ENCODE measurements at places on chromosomes 11 and 22.
A peak's percentile ranks its signal among the peaks of the same experiment; 100 is the strongest.

DNA sequence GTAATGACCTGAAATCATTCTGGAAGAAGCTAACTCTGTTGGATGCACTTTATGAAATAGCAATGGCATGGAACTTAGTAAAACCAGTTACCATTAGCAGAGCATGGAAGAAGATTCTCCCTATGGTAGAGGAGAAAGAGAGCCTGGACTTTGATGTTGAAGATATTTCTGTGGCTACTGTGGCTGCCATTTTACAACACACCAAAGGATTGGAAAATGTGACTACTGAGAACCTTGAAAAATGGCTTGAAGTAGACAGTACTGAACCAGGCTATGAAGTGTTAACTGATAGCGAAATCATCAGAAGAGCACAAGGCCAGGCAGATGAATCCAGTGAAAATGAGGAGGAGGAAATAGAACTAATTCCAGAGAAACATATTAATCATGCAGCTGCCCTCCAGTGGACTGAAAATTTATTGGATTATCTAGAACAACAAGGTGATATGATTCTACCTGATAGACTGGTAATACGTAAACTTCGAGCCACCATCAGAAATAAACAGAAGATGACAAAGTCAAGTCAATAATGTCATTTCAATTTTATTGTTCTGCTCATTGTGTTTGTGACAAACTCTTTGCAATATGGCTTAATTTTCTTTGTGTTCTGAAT is 2.0 kb downstream of the JRKL start:
- no peak for DNase-seq

GRCh38 chr22:17748555-17749353 is 25.5 kb downstream of the BID start:
- DNase-seq: no peak

DNA sequence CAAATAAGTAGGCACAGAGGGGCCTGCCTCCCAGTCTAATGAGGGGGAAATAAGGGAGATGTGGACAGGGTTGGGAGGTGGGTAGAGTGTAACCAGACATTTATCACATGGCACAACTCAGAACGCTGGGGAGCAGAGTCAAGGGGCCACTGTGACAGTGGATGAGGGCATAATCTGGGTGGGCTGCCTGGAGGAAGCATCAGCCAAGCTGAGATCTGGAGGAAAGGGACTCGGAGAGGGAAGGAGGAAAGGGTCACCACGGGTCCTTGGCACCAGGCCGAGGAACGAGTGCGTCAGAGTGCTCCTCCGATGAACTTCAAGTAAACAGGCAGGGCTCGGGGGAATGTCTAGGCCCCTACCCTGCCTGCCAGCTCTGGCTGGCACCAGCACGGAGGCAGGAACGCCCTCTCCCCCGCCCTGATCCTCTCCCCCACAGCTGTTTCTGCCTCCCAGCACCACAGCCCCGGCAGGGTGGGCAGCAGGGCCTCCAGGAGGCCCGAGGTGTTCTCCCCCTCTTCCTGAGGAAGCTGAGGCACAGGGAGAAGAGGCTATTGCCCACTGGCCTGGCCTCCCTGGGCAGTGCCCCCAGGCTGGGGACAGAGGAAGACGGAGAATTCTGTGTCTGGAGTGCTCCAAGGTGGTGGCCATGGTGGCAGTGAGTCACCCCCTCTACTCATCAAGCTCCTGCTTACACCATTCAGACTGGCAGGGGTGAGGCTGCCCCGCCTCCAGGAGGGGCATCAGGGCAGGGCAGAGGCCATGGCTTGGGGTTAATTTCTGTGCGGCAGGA is 4.2 kb downstream of the ALDH3B1 start:
- no peak for DNase-seq

DNA sequence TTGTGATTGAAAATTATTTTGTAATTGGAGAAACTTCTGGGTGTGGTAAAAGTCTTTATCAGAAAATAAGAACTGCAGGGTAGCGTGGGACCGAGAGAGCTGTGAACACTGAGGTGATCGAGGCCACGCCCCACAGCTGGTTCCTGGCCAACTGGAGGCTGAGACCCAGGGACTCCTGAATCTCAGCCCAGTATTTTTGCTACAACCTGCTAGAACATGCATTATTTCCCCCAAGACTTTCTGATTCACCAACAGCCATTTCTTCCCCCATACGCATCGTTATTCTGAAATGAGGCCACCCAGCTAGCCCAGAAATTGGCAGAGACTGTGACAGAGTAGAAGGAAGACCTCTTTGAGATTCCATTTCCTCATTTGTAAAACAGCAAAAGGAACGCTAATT is 3.4 kb upstream of the FGF19 start:
- DNase-seq: no peak

DNA sequence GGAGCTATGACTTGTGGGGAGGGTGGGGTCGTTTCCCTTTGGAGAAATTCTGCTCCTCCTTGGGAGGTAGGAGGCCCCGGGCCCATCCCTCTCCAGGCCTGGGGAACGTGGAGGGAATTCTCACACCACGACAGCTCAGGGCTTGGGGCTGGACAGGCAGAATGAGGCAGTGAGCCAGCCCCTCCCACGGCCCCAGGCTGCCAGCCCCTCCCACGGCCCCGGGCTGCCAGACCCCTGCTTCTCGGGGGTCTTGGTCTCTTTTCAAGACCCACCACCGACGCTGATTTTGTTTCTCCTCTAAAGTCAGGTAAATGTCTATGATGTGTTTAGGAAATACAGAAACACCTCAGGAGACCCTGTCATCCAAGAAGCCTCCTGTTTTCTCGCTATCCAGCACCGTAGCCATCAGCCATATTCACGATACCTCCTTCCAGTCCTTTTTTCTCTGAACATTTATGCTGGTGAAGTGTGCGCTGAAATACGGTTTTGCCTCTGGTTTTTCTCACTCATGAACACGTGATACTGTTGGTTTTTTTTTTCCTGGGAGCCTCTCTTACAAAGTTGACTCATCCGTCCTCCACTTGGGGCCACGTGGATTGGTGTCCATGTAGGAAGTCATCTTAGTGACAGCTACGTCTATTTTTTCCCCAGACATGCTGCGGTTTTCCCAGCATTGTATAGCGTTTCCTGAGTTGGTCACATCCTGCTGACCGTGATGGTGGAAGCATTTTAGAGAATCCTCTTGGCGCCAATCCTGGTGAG is 1219.6 kb downstream of the BRD1 start:
- DNase-seq: no peak

- DNase-seq: no peak
Observed at GRCh38 chr22:19664406-19664805, 49.9 kb upstream of the SEPTIN5 start.

DNA sequence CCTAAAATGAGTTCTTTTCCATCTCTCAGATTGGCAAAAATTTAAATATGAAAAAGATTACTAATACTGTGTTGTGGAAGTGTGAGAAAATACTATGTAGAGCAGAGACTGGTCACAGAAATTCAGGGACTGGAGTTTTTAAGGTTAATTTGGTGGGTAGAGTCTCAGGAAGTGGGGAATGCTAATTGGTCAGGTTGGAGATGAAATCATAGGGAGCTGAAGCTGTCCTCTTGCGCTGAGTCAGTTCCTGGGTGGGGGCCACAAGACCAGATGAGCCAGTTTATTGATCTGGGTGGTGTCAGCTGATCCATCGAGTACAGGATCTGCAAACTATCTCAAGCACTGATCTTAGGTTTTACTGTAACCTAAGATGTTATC is 29.4 kb upstream of the TMEM86A start:
- DNase-seq: peak; percentile 29

- DNase-seq: no peak
Observed at GRCh38 chr11:13271060-13271693, 6.4 kb upstream of the BMAL1 start.

DNA sequence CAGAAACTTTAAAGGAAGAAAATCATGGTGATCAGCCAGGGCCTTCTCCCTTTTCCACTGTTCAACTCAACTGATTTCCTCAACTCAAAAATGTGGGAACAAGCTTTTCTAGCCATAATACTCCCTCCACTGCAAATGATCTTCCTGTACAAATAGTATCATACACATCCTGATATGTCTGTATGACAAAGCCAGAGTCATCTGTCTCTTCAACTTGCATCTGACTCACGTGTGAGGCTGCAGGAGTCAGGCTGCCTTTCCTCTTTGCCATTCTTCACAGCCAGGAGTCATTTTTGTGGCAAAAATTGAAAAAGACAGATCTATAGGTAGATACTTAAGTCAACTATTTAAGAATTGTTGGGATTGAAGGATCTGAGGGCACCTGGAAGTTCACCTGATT is 13.3 kb downstream of the PATZ1 start:
- DNase-seq: no peak

GRCh38 chr11:80638296-80638695 is 1197.5 kb upstream of the TENM4 start:
- no peak for DNase-seq

- DNase-seq: peak; percentile 84
Observed at GRCh38 chr11:3642071-3642951, 519 bp upstream of the ART5 start.

DNA sequence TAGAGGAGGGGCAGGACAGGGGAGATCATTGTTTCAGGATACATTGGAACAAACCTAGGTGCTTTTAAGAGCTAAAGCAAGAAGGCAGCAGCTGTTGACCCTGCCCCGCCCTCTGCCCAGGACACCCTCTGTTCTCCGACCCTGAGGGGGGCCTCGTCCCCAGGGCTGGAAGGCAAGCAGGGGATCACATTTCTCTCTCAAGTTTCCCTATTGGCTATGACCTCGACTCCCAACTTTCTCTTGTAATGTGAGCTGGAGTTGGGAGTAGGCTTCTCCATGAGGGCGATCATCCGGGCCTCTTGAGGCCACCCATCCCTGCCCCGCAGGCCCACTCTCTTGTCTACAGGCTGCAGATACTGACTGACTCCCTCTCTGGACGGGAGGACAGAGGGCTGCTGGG is 37.7 kb downstream of the DSCAML1 start:
- no peak for DNase-seq

DNA sequence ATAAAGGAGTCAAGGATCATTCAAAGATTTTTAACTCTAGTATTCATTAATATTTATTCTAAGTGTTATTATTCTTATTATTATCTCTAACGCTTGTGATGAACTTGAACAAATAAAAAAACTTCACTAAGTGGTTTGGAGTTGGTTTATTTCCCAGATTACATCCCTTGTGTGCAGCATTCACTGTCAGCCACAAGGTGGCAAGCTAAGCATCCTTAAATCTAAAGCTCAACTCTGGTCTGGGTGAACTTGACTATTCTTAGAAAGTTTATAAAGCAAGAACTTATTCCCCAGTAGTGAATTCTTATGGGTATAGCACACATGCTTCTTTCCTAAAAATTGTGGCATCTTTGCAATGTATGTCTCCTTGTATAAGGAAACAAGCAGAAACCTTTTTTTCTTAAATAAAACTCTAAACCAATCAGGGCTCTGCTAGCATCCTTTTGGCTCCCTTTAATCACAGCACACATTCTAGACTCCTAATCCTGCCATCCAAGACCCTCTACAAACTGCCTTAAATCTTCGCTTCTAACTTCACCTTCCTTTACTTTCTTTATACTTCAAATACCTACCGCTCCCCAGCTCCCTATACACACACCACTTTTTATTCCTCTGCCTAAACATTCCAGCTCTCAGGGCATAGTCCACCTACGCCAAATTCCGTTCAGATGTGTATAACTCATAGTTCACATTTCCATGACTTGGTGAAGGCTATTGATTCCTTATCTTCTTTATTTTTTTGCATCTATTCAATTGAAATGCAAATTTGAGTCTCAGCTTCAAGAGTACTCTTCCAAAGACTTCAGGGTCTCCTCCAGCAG is 1068.8 kb downstream of the DLG2 start:
- DNase-seq: no peak

- DNase-seq: no peak
Observed at GRCh38 chr11:44138286-44138685, 42.8 kb downstream of the EXT2 start.

- no peak for DNase-seq
Observed at GRCh38 chr11:81907996-81908395, 825.7 kb downstream of the FAM181B start.

- no peak for DNase-seq
Observed at GRCh38 chr11:124591430-124591829, 19.8 kb upstream of the PANX3 start.

DNA sequence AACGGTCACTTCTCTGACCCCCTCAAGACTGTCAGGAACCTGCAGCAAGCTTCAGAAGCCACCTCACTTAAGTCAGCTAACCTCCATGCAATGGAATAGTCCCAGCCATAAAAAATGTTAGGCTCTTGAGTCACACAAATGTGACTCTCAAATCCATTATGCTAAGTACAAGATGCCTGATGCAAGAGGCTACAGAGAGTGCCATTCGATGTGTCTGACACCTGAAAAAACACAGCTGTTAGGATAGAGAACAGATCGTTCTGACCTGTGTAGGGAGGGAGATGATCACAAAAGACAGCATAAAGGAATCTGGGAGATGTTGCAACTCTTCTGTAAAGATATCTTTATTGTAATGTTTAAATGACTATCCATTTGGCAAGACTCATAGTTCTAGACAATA is 712.4 kb downstream of the TBC1D22A start:
- no peak for DNase-seq

GRCh38 chr11:107442715-107443215 is 14.9 kb downstream of the CWF19L2 start:
- DNase-seq: no peak

All from CD4-positive, alpha-beta T cell treated with Interleukin-4 for 1 hour (primary cell).